ENCODE measurements at places on chromosomes 13 and 19.

DNA sequence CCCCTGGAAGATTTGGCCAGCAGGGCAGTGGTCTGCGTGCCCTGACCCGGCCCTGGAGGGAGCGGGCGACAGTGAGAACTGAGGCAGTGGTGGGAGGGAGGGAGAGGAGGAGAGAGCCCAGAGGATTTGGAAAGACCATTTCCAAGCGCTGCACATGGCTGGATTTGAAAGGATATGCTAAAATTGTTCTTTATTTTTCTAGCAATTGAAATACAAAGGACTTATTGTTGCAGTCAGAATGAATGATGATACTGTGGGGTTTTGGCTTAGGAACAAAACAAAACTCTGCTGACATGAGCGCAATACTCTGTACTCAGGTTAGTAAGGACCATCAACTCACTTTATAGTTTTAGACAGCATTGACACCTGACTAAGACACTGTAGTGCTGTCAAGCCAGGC, 69.5 kb downstream of the TNFRSF19 start:
- no peak for DNase-seq

DNA sequence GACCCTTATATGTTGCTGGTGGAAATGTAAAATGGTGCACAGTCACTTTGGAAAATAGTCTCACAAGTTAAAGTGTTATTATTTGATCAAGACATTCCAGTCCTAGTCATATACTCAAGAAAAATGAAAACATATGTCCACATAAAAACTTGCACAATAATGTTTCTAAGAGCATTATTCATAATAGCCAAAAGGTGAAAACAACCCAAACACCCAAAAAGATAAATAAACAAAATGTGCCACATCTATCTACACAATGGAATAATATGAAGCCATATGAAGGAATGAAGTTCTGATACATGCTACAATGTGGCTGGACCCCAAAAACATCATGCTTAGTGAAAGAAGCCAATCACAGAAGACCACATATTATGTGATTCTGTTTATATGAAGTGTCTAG, 14.4 kb upstream of the AKAP8 start:
- no peak for DNase-seq

- DNase-seq = no peak
Measured at GRCh38 chr19:11337080-11337479, 2.4 kb downstream of the RAB3D start.

- no peak for DNase-seq
Measured at GRCh38 chr19:14516746-14517438, 1.3 kb downstream of the DNAJB1 start.

GRCh38 chr19:42563352-42564210, 31.1 kb downstream of the CEACAM8 start:
- DNase-seq = no peak

- DNase-seq = no peak
Measured at GRCh38 chr19:30364866-30365800, 7.1 kb upstream of the ZNF536 start.

- no peak for DNase-seq
Measured at GRCh38 chr19:49059053-49059452, 1.5 kb upstream of the CGB7 start.

Data from activated CD4-positive, alpha-beta T cell treated with anti-CD3 and anti-CD28 coated beads for 4 hours (primary cell).